ENCODE measurements at places on chromosomes 1 and 21.

GRCh38 chr21:31159808-31160207 lies 121.5 kb upstream of the KRTAP19-8 start:
- DNase-seq, result no peak

DNA sequence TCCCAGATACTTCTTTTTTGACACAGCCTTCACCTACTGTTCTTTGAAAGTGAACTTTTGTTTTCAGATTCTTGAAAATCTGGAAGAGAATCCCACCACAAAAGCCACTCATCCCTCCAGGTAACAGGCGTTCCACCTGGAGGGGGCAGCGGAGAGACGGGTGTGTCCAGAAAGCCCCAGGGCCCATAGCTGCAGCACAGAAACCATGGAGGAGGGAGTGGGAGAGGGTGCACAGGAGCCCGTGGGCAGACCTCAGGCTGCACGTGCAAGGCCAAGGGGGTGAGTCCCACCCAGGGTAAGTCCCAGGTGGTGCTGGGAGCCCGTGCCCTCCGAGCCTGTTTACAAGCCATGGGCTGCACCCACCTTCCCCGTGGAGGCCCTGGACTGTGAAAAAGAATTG lies 86.5 kb downstream of the PSMG1 start:
- DNase-seq, result peak; percentile 16

- DNase-seq, result no peak
Observed at GRCh38 chr1:228207851-228208821, at the start of gene OBSCN. Gene OBSCN, plus strand, starts transcription at chr1:228208044. Its CDS starts 3,740 bp downstream, at chr1:228211784.

DNA sequence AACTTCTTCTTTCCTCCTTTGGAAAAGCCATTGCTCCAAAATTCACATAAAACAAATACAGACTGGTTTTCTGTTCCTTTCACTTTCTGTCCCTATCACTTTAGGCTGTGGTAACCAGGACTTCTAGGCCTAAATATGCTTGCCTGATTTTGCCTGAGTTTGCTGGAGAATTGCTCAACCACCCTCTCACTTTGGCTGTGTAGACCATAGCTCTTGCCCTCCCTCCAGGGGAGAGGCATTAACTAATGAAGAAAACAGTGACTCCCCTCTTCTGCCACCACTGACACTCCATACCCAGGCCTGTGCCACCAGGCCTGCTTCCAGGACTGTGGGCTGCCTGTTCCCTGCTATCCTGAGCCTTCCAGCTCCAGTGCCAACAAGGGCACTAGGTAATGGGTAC lies 163.5 kb downstream of the TOMM20 start:
- no peak for DNase-seq

GRCh38 chr1:199821029-199821779 lies 206.3 kb upstream of the NR5A2 start:
- peak; percentile 45 for DNase-seq

DNA sequence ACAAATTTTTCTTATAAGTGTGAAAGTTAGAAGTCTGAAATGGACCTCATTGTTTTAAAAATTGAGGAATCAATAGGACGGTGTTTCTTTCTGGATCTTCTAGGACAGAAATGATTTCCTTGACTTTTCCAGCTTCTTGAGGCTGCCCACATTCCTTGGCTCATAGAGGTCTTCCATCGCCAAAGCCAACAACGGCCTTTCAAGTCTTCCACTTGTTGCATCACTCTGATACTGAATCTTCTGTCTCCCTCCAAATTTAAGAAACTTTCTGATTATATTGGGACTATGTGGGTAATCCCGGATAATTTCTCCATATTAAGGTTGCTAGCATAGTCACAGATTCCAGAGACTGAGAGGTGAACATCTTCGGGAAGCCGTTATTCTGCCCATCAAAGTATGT lies 595.4 kb upstream of the ADAMTS5 start:
- no peak for DNase-seq

DNA sequence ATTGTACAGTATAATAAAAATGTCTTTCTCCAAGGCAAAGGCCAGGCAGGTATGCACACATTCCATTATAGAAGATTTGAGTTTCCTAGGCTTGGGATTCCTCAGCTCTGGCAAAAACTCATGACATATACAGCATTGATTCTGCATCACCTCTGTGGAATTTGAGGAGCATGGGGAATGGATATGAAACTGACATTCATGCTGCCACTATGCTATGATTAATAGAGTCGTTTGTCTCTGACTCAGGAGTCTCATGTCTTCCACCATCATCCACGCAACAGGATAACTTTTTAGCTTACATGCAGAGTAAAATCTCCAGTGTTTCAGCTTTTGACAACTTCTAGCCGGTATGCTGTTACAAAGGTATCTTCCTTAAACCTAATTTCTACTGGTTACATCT lies 49.8 kb upstream of the ADORA3 start:
- DNase-seq, result no peak

DNA sequence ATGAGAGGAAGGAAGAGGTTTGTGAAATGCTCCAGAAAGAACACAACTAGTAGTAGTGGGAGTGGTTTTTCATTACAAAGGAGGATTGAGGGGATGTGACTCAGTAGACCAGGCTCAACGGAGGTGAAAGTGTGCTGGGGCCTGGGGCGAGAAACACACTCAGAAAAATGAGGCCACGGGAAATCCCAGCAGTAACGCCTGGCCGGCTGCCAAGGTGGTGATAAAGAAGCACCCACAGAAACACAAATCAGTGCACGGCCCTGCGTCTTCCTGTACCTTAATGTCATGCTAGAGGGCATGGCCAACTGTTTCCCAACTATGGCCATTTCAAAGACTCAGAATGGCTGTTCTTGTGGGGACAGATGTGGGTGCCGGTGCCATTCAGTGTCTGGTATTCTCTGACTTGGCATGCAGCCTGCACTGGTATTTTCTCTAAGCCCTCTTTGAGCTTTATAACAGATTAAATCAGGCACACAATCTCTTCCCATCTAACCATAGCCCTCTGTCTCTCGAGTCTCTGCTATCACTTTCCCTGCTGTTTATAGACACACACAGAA lies 38.2 kb downstream of the URB2 start:
- no peak for DNase-seq

DNA sequence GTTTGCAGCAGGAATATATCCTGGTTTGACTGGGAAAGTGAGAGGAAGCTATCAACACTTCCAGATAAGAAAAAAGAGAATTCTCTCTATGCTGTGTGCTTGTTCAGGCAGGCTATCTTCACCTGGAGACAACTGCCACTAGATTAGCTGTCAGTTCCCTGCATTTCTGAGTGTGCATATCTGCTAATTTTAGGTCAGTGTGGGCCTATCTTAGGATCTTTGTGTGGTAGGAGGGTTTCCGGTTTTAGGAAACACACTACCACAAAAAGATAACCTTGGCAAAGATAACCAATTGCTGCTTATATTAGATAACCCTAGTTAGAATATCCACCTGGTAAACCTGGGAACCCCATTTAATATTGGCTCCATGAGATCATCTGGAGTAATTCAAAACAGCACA lies 22.5 kb upstream of the GBP5 start:
- DNase-seq, result no peak

- DNase-seq, result peak; percentile 20
Observed at GRCh38 chr21:37281579-37281978, 14.4 kb upstream of the VPS26C start.

GRCh38 chr1:23463286-23463685 lies 20.7 kb downstream of the ASAP3 start:
- DNase-seq, result no peak

GRCh38 chr1:18734001-18734400 lies 103.4 kb downstream of the PAX7 start:
- no peak for DNase-seq

GRCh38 chr1:119569095-119569494 lies 62.1 kb downstream of the HSD3B1 start:
- DNase-seq, result no peak

DNA sequence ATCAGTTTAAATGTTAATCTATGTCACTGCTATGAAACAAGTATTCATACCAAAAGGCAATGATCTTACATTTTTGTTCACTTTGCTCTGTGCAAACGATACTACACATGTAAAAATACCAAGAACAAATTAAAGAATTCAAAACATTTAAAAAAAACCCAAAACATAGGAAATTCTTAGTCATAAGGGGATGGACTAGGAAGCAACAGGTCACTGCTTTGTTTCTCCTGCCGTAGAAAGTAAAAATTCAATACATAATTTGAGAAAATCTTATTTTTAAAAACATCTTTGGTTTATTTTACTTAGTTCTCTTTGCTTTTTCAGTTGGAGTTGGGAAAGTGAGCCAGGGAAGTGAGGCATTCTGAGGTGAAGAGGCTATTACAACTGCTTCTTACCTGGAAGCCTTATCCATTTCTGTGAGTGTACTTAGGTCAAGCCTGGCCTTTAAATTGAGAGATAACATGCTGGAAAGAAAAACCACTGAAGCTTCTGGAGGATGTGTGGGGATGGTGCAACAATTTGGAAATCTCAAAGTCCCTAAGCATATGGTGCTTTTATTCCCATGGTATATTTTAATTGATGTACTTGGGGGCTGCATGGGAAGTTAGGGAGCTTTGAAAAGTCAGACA lies 183.5 kb downstream of the CDC42BPA start:
- DNase-seq, result no peak

GRCh38 chr21:33899199-33899598 lies 16.4 kb downstream of the ATP5PO start:
- no peak for DNase-seq

DNA sequence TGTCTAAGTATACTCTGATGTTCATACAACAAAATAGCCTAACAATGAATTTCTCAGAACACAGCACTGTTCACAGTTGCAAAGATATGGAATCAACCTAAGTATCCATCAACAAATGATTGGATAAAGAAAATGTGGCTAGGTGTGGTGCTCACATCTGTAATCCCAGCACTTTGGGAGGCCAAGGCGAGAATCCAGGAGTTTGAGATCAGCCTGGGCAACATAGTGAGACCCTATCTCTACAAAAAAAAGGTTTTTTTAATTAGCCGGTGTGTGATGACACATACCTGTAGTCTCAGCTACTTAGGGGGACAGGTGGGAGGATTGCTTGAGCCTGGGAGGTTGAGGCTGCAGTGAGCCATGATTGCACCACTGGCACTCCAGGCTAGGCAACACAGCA lies 10.7 kb downstream of the IFNAR2 start:
- DNase-seq, result no peak

DNA sequence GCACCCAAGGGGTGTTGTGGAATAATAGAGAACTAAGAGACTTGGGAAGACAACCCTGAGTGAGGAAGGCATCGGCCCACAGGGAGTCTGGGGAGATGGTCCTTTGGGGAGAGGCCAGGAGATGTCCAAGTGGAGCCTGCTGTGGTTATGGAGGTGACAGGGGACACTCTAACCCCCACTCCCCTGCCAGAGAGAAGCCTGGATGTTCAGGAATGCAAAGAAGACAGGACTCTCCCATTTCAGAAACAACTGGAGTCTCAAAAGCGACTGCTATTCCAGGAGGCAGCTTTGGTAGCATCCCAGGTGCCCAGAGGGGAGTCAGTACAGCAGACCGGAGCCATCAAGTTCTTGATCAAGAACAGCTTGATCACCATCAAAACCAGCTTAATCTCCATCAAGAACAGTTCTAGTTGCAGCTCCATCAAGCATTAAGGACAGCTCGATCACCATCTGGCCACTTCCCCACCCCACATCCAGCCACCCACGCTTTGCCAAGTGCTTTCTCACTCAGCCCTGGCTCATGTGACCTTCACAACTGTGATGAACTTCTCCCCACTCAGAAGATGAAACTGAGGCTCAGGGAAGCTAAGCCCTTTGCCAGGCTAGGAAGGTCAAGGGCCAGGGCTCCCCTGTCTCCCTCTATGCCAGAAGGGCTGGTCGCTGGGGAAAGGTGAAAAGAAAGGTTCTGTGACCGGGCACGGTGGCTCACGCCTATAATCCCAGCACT lies 743 bp downstream of the CD52 start:
- no peak for DNase-seq

- peak; percentile 41 for DNase-seq
Observed at GRCh38 chr1:6143395-6143794, 36.7 kb downstream of the CHD5 start.

- peak; percentile 12 for DNase-seq
Observed at GRCh38 chr1:16922885-16923431, 1.2 kb downstream of the CROCC start.

DNA sequence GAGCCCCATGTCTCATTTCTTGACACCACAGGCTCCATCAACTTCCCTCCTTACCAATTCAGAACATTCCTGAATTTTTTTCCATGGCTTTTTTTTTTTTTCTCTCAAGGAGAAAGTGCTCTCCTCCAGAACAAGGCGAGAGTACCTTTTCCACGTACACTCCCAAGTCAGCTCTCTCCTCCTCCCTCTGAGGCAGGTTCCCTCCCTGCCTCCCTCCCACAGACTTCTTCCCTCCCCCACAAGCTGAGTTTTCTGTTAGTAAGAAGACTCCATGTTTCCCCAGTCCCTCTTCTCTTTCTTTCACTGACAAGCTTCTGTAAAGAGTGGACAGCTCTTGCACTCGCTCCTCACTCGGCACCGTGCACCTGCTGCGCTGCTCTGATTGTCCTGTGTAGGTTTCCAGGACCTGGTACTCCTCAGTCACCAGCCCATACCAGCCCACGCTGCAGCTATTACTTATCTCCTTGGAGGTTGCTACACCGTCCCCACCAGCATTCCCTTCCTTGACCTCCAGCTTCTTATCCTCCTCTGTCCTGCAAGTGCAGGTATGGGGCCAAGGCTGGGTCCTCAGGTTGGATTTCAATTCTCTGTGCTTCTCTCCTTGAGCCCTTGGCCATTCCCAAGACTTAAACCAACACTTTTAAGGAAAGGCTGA lies 3.8 kb downstream of the TRAF5 start:
- DNase-seq, result no peak

DNA sequence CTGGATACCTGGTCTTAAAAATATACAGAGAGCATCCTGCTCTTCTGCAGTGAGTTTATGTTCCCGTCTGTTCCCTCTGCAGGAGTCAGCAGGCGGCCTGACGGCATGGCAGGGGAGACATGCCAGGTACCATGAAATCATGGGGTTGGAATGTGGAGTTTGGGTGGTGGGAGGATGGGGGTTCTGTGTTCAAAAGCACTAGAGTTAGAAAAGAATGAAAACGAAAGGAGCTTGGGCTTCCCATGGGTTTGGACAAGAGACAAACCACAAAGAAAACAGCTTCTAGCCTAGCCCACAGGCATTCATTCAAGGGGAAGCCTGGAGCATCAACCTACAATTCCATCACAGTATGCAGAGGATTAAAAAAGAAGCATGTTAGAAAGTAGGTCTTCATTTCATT lies 59.9 kb downstream of the WARS2 start:
- no peak for DNase-seq

DNA sequence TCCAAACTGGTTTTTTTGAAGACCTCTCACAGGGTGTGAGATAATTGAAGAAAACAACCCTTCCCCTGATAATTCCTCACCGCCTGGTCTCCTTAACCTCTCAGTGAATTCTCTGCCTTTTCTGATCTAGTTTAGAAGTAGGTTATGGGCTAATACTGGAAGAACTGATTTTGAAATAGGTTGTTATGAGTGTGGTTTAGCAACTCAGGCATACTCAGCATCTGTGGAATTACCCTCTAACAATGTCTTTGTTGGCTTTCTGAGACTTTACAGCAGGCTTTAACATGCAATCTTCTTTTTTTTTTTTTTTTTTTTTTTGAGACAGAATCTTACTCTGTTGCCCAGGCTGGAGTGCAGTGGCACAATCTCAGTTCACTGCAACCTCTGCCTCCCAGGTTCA lies 10.3 kb upstream of the PLD5 start:
- no peak for DNase-seq

GRCh38 chr1:94228640-94229375 lies 8.6 kb downstream of the ARHGAP29 start:
- DNase-seq, result no peak
